NCI-H1436 (cell line): ENCODE measurements at places on chromosomes 1 and 21.

DNA sequence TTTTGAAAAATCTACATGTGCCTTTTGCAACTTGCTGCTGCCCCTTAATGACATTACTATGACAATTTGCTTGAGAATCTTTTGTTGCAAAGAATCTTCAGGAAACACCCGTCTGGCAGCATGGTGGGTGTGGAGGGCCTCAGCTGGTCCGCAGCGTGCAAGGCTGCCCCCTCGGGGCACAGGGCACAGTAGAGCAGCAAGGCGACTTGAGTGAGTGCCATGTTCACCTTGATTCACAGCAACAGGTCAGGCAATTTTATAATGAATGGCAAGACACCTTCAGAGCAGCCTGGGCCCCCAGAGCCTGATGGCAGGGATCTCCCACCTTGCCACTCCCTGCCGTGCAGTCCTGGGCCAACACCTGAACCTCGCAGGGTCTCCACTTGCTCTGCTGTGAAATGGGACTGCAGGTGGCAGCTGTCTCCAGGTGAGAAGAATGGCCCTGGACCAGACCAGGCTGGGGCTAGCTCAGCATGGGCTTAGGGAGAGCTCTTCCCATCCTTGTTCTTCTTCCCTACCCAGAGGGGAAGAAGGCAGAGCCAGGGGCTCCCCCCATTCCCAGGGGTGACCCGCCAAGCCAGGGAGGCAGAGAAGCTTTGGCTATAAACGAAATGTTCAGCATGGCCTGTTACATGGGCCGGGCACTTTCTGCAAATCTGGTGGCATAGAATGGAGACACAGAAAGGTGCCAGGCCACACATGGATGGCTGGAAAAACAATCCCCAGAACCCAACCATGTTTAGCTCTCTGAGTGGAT lies 34.5 kb upstream of the ACTRT2 start:
- no peak for DNase-seq

DNA sequence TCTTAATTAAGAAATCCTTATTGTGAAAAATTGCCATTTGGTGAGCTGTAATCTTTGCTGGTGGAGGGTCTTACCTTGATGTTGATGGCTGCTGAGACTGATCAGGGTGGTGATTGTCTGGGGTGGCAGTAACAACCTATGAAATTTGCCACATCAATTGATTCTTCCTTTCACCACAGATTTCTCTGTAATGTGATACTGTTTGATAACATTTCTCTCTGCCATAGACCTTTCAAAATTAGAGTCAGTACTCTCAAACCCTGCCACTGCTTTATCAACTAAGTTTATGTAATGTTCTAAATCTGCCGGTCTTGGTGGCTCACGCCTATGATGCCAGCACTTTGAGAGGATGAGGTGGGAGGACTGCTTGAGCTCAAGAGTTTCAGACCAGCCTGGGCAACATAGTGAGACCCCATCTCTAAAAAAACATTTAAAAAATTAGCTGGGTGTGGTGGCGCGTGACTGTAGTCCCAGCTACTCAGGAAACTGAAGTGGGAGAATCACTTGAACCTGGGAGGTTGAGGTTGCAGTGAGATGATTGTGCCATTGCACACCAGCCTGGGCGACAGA lies 5.0 kb downstream of the KPNA6 start:
- no peak for DNase-seq

GRCh38 chr1:91876781-91877573 lies 9.0 kb downstream of the TGFBR3 start:
- DNase-seq: no peak

GRCh38 chr1:23793018-23793781 lies 2.3 kb downstream of the LYPLA2 start:
- DNase-seq: no peak

DNA sequence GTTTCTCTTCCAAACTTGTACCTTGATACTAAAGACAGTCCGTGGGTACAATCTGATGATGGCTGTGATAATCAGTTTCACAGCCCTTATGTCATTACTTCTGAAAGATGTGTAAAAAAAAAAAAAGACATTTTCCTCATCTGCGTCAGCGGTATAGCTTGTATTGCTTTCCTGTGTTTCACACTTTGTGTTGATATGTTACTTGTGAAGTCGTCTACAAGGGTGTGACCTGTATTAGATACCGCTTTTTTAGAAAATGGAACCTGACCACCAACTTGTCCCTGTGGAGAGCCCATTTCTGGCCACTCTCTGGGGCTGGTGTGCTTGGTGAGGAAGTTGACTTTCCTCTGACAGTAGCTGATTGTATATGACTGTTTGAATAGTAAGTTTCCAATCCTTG lies 50.5 kb downstream of the PEX14 start:
- DNase-seq: no peak

DNA sequence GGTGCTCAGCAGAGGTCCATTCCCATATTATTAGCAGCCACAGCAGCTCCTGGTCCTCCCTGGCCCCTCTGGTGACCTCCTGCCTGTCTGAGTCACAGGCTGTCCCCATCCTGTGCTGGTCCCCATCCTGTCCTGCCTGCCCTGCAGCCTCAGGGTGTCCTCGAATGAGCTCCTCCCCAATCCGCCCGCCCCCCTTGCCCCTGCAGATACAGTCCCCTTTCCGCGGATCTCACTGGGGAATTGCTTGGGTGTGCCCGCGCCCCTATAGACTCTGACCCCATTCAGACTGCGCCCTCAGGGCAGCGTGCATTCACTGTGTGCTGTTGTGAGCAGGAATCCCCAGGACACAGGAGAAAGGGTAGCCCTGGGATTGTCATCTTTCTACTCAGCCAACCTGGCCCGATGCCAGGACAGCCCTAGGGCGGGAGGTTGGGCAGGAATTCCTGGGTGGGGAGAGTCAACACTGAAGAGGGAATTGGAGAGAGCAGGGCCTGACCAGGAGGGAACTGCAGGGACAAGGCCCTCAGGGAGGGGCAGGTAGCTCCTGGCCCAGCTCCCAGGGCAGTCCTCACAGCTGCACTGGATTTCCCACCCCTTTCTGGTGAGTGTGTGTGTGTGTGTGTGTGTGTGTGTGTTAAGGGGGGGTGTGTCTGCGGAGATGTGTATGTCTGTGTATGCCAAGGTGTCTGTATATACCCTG lies 1.1 kb upstream of the GUCA2A start:
- no peak for DNase-seq

- DNase-seq: no peak
These were observed 1.9 kb upstream of the ATG4C start for GRCh38 chr1:62781841-62782543.

GRCh38 chr1:37905727-37906126 lies 41.1 kb downstream of the INPP5B start:
- no peak for DNase-seq

- no peak for DNase-seq
These were observed 8.2 kb upstream of the RCSD1 start for GRCh38 chr1:167621780-167622313.

GRCh38 chr1:197859024-197859423 lies 43.4 kb upstream of the C1orf53 start:
- no peak for DNase-seq

DNA sequence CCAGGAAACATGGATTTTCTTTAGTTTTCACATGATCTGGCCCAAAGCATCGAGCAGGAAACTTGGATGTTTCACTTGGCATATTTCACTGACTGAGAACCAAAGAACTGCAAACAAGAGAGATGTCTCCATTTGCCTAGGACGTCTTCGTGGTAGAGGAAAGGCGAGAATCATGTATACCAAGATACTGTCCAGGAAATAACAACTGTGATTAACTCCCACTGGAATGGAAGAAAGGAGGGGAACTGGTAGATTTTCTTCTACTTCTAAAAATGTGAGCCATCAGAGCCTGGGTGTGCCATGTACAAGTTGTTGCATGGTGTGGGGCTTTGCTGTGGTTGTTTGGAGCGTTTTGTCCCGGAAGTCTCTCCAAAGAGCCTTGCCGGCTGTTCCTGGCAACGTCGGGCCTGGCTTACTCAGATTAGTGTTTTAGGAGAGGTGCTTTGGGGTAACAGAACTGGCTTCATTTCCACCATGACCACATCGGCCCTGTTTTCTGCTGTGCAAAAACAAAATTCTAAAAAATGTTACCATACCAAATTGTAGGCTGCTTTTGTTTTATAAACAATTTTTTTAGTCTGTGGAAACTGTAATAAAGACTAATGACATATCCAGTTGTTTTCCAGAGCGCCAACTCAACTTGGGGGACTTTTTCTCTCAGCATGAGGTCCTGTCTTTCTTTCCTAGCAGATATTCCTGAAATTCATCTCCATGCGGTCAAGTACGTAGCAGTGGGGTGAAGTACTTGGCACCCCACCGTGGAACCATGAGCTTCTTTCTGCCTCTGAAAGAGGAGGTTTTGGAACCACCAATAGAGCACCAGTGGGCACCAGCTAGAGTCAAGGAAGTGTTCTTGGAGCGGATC lies 118.3 kb downstream of the TM2D1 start:
- no peak for DNase-seq

DNA sequence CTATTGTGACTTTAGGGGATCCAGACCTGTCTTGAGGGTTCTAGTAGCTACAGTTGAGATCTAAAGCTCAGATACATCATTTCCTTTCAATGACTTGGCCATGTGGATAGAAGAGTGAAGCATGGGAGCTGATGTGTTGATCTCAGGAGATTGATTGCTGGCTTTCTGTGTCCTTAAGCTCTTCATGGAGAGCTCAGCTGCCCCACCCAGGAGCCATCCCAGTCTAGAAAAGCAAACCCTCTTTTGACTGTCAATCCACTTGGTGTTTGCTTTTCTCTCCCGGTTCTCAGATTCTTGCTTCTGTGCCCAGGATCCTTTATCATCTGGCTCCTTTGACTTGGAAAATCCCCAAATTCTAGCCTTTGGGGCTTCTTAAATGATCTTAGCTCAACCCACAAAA lies 87.2 kb downstream of the ATP1A1 start:
- DNase-seq: no peak

GRCh38 chr1:213452501-213452900 lies 401.5 kb downstream of the RPS6KC1 start:
- DNase-seq: no peak

GRCh38 chr1:189977184-189977583 lies 500.5 kb downstream of the BRINP3 start:
- DNase-seq: no peak

GRCh38 chr1:145995148-145995881 lies 1.1 kb downstream of the TXNIP start:
- no peak for DNase-seq

- no peak for DNase-seq
These were observed 42.9 kb upstream of the DNAJC6 start for GRCh38 chr1:65266476-65266875.

DNA sequence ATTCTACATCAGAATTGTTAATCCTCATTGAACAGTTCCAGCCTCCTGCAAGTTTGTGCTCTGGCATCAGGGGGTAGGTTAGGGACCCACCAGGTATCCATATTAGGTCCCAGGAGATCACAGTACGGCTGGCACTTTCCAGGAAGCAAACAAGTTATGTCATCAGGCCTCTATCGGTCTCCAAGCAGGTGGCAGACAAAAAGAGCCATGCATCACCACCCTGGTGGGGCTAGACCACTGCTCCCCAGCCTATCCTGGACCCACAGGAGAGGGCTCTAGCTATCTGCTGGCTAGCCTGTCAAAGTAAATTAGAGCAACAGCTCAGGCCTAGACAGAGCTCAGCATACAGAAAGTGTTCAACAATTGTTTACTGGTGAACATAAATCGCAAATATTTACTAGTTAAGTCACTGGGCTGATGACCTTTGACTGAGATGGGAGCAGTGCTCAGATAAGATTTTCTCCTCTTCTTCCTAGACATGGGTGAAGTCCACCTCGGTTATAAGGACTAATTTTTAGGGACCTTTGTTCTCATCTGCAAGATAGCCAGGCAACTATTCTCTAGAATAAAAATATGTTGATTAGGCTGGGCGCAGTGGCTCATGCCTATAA lies 6.4 kb downstream of the NUAK2 start:
- DNase-seq: peak; percentile 52

DNA sequence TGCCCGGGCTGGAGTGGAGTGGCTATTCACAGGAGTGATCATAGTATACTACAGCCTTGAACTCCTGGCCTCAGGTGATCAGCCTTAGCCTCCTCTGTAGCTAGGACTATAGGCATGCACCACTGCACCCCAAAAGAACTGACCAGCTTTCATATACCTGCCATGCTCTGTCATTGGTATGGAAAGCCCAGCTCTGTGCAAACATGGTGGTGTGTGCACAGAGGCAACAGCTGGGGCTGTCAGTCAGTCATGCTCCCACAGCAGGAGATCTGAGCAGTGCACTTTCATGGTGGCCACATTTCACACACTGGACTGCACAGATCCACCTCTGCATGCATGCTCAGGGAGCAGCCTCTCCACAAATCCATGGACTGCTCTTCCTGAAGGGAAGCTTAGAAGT lies 8.8 kb upstream of the JAK1 start:
- no peak for DNase-seq

- DNase-seq: no peak
These were observed 40.4 kb downstream of the MPZL1 start for GRCh38 chr1:167762061-167762746.

DNA sequence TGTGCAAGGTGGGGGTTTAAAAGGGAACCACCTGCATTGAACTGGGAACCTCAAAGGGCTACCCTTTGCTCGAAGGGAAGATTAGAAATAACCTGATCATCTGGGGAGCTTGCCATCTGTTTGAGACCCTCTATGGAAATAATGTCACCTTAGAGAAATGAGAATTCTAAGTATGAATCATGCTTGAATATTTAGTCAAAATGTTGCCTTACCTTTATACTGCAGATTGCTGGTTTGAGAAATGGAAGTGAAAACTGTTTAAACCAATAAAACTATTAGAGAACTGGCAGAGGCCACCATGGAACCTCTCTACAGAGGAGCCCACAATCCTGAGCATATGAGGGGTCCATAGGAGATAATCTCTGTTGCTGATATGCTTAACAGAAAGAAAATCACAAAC lies 131.2 kb upstream of the FAM78B start:
- DNase-seq: no peak

- DNase-seq: no peak
These were observed 118.7 kb upstream of the BARHL2 start for GRCh38 chr1:90835661-90836344.

- peak; percentile 66 for DNase-seq
These were observed 683 bp upstream of the EFNA4 start for GRCh38 chr1:155062702-155063411.
